ENCODE measurements at places on chromosomes 4 and X.

DNA sequence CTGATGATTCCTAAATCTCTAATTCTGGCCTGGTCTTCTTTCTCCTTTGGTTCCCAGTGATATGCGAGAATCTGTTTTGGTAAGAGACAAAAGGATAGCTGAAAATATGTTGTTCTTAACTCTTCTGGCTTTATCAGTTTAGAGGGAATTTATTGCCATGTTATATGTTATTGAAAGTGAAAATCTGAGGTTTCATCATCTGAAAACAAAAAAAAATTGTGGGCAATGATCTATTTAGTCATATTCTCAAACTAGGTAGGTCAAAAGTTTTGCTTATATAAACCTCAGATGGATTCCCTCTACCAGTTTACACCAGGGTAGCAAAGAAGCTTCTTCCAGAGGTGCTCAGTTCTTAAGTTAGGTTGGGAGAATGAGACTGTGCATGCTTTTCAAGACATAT is 103.6 kb downstream of the ITM2A start:
- no peak for DNase-seq

DNA sequence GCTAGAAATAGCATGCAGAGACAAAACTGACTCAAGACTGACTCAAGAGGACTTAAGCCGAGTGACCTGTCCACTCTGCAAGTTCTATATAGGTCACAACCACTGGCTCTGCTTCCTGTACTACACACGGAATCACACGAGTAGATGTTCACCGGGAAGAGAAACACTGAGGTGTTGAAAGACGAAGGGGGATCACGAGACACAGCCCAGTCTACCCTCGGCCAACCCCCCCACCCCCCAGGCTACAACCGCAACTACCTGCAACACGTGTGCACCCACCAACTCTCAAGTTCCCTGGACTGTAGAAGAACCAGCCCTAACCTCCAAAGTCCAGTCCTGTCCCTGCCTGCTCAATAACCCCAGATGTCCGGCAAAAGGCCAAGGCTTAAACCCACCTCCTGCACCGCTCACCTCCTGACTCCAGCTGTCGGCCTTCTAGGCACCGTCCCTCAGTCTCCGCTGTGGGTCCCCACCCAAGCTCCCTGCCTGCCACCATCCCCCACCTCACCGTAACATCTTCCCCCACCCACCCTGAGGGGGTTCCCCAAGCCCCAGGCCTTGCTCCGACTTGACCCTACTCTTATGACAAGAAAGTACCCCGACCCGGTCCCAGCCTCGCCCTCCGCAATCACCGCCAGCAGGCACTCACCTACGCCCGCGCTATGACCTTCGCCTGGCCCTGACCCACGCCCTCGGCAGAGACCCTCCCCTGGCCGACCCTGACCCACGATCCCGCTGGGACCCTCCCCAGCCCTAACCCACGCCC is 739 bp downstream of the GAK start:
- no peak for DNase-seq

- DNase-seq, result peak; percentile 71
Measured at GRCh38 chrX:79138658-79139241, 5.7 kb upstream of the GPR174 start.

- no peak for DNase-seq
Measured at GRCh38 chr4:183438458-183439113, 5.8 kb upstream of the CDKN2AIP start.

- no peak for DNase-seq
Measured at GRCh38 chr4:70996018-70996360, 2.5 kb downstream of the DCK start.
